Brain (organoid and tissue), 16 donors: ENCODE measurements at places on chromosomes 7 and 10.

DNA sequence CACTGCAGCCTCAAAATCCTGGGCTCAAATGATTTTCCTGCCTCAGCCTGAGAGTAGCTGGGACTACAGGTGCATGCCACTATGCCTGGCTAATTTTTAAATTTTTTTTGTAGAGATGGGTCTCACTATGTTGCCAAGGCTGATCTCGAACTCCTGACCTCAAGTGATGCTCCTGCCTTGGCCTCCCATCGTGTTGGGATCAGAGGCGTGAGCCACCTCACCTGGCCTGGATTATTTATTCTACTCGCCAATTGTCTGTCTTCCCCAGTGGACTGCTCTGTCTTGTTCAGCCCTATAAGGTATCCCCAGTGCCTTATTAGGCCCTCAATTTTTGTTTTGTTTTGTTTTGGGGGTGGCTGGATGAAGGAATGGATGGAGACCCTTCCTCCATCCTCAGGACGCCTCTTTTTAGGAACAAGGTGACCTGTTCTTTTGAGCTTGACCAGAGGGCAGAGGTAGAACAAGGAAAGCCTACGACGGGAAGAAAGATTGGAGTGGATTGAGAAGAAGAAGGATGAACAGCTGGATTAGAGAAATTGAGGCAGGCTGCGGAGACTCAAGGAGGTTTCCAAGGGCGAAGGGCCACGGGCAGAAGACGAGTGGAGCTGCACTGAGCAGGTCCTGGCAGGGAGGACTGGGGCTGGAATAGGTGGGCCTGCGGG is 541 bp upstream of the DENND10 start:
- DNase-seq = no peak

- no peak for DNase-seq
Measured at GRCh38 chr10:116146372-116147140, 126.5 kb downstream of the GFRA1 start.

DNA sequence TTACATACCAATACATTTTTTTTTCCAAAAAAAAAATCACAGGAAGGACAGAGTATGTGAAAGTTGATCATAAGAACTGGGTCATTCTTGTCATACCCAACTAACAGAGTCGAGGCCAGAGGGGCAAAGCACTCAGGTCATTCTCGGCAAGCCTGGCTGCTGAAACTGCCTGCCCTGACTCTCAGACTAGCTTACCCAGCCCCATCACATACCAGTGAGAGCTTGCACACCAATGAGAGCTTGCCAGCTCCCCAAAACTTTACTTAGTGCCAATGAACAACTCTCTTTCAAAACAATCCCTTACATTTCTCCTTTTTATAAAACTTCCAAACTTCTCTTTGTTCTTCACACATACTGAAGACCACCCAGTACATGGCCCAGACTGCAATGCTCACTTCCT is 48.9 kb downstream of the VOPP1 start:
- no peak for DNase-seq

DNA sequence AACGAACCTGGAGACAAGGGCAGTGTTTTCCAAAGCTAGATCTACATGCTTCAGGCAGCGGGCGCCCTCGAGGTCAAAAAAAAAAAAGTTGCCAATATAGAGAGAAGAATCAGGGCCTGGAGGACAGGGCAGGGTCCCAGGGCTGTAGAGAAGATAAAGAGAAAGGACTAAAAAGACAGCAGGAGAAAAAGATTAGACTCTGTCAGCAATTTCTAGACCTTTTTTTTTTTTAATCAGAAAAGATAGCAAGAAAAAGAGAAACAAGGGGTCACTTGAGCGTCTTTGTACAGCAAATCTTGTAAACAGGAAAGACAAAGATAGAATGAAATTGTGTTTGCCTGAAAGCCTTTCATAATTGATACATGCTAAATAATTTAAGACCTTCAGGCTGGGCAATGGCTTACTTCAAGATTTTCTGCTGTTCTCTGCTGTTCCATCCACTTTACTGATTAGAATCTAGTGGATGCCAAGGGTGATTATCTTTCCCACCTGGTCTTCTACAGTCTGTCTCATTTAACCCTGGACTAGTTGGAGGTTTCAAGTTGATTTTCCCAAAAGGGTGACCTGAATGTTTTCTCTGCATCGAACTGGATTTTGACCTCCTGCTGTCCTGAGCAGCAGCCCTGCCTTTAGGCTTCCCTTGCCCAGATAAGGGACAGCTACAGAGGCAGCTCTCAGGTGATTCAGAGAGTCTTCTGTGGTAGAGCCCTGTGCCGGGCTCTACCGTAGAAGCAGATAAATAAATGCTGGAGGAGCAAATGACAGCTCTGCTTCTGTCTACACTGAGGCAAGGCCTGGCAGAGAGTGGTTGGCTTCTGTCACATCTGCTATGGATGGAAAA is 5.1 kb downstream of the LMOD2 start:
- no peak for DNase-seq

GRCh38 chr10:23927576-23928325 is 281.2 kb upstream of the KIAA1217 start:
- DNase-seq = peak; percentile 29

DNA sequence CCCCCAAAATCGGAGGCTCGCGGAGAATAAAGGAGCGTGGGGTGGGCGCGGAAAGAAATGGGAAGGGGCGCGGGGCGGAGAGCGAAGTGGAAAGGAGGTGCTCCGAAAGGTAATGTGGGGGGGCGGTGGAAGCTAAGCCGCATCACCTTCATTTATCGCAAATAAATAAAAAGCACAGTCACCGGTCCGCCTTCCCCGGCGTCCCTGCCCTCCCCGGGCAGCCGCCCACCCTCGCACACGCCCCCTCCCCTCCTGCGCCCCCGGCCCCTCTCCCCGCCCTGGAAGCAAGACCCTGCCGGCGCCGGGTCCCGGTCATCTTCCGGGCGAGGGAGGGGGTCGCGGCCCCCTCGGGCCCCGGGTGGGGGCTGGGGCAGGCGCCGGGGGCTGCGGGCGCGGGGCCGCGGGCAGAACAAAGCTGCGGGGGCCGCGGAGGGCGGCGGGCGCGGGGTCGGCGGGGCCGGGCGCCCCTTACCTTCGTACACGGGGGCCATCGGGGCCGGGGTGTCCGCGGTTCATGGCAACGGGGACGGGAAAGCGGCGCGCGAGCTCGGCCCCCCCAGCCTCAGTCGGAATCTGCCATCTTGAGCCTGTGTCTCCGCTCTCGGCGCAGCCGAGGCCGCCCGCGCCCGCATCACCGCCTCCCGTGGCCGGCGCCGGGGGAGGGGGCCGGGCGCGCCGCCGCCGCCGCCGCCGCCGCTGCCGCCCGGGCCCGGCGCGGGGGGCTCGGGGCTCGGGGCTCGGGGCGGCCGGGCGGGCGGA is 486 bp downstream of the HIPK2 start:
- peak; percentile 51 for DNase-seq

DNA sequence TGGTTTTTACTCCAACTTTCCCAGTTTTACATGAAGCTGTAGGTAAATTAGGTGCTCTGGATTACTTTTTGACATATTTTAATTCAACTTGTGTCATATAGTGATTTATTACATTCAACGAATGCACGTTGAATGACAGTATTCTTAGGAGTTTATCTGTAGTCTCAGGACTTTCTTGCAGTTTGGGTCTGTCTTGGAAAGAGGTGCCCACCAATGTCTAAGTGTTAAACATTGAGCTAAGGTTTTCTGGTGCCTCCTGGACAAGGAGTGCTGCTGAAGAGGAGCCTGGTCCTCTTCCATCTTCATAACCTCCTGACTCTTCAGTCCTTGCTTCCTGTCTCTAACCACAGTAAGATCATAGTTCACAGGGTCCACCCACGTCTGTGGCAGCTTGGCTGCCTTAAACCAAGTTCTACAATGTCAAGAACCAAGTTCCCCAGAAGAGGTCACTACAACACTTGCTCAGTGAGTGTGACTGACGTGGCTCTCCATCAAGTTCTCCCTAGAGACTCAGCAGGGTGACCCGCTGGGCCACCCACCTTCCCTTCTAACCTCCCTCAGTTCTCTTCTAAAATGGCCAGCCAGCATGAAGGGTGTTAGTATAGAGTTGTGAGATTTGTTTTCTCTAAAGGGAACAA is 6.1 kb downstream of the NPY start:
- peak; percentile 37 for DNase-seq

DNA sequence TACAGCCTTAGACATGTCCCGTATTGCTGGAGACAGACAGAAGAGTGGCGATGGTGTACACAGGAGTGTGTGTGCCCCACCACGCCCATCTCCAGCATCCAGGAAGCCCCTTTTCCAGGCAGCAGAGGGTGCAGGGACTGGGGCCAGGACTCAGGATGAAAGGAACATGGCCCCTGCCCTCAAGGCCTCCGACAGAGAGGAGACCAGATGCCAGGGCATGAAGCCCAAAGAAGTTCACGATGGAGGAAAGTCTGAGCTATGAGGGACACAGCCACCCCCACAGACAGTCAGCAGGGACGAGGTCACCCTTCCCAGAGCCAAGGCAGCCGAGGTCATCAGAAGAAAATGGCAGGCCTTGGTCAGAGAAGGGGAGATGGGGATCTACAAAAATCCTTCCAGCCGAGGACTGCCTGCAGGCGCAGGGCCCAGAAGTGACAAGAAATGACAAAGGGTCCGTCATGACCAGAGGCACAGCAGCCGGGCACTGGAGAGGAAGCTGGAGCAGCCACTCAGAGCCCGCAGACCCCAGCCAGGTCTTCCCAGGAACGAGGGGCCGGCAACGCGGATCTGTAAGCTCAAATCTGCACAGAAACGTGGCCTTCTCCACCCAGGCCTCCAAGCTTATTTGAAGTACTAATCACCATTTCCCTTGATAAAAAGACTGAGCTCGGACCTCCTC is 78.7 kb upstream of the PPP2R2D start:
- DNase-seq = no peak

GRCh38 chr7:114294036-114294435 is 120.6 kb upstream of the FOXP2 start:
- no peak for DNase-seq

DNA sequence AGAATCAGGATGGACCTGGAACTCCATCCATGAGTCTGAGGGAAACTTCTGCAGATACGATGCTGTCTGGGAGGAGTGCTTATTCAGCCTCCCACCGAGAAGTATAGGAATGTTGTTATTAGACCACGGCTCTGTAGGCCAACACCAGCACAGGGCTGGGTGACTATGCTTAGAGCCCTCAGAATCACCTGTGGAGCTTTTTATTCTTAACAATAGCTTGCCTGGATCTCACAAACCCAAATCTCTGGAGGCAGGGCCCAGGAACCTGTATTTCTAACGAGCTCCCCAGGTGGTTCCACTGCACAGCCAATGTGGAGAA is 55.6 kb upstream of the ARID5B start:
- no peak for DNase-seq

DNA sequence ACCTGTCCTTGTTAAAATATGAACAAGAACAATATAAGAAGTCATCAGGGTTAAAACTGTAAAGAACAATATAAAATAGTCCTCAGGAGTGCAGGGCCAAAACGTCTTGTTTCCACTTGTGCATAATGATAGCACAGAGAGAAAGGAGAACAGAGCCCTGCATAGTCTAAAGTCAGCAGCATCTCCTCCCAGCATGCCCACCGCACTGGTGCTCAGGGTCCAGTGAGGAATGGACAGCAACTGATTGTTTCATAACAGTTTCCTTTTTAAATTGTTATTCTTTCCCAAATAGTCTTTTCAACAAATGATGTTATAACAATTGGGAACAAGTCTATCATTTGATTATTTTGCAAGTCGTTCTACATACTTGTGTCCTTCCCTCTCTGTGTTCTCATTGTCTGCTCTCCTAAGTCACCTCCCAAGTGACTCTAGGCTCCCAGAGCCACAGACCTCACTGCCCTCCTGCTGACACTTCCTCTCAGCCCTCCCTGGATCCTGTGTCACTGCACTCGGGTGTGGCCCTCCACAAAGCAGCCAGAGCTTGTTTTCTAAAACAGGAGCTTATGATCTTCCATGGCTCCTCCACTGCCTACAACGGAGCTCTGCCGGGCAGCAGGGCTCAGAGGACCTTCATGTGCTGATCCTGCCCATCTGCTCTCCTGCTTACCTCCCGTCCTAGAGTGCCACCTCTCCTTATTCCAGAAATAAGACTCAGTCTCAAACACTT is 27.6 kb downstream of the COBL start:
- no peak for DNase-seq

GRCh38 chr7:27765841-27766240 is 25.9 kb downstream of the TAX1BP1 start:
- no peak for DNase-seq

- peak; percentile 95 for DNase-seq
Measured at GRCh38 chr7:155456738-155457543, 988 bp upstream of the EN2 start.

GRCh38 chr10:71536332-71536731 is 139.6 kb downstream of the CDH23 start:
- no peak for DNase-seq

GRCh38 chr7:73438547-73439409 is 5.2 kb downstream of the FZD9 start:
- no peak for DNase-seq

- DNase-seq = peak; percentile 92
Measured at GRCh38 chr7:31073326-31074119, 21.4 kb downstream of the ADCYAP1R1 start.

DNA sequence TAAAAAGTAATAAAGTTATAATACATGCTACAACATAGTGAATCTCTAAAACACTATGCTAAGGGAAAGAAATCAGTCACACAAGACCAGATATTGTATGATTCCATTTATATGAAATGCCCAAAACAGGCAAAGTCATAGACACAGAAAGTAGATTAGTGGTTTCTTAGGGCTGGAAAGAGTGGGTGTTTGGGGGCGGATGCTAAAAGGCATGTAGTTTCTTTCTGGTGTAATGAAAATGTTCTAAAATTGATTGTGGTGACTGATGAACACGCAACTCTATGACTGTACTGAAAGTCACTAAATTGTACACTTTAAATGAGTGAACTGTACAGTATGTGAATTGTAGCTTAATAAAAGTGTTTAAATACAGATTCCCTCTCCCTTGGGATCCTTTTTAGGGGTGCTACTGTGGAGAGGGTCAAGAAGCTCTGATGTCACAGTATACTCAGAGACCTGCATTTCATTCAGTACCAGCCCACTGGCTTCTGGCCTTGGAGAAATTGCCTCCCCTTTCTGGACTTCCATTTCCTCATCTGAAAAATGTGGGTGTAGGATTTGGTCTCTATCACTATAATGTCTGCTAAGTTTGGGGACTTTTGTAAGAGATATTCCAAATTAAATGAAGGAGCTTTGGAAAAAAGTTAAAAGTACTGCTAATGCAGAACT is 46.4 kb downstream of the AOAH start:
- DNase-seq = no peak

- DNase-seq = peak; percentile 52
Measured at GRCh38 chr10:20948686-20949327, 51.7 kb upstream of the NEBL start.

GRCh38 chr10:79116801-79117723 is 48.3 kb downstream of the ZMIZ1 start:
- DNase-seq = no peak

DNA sequence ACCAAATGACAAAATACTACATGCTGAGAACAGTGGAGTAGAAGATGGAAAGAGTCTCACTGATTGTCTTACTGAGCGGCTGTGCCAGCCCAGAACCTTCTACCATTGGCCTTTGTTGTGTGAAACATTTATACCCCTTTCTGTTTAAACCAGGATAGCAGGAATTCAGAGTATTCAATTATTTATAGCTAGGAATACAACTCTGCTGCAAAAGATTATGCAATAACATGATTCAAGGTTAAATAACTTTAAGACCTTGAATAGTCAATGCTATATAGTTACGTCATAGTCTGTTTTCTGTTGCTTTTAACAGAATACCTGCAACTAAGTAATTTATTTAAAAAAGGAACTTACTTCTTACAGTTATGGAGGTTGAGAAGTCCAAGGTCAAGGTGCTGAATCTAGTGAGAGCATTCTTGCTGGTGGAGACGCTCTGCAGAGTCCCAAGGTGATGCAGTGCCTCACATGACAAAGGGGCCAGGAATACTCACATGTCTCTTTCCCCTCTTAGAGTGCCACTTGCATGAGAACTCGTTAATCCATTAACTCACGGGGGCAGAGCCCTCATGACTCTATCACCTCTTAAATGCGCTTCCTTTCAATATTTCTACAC is 371.8 kb downstream of the MDFIC start:
- no peak for DNase-seq
